8988T (cell line): ENCODE measurements at places on chromosomes 13 and 19.

DNA sequence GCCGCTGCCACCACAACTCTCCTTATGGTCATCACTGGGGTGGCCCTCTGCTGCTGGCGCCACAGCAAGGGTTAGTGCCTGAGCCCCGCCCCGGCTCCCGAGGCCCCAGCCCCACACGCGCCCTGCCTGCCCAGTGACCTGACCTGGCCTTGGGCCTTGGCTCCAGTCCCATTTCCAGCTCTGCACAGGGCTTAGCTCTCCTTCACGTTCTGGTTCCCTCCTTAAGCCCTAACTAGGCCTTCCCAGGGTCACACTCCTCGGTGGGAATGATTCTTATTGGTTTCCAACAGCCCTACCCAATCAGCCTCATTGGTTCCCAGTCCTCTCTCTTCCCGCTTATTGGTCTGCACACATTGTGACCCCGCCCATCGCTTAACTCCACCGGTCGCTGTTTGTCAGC lies 5.8 kb downstream of the KIRREL2 start:
- no peak for DNase-seq

- DNase-seq, result no peak
Measured at GRCh38 chr13:41775251-41775650, 185.7 kb downstream of the VWA8 start.

DNA sequence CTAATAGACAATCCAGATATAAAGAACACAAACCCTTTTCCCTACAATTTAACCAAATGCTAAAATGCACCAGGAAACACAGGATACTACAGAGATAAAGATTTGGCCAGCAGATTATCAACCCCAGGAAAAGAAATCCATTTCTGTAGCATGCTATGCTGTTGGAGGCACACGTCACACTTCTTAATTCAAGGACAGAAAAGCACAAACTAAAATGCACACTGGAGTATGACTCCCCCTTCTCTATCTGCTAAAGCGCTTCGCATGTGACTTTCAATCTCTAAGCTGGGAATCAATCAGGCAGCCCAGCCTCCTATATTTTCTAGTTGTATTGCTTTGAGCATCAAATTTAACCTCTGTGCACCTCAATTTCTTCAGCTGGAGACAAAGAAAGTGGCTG lies 22.2 kb downstream of the ABCC4 start:
- no peak for DNase-seq

GRCh38 chr13:76773448-76774094 lies 112.6 kb downstream of the KCTD12 start:
- DNase-seq, result no peak

- no peak for DNase-seq
Measured at GRCh38 chr19:54252243-54252642, 4.8 kb downstream of the LILRB5 start.

DNA sequence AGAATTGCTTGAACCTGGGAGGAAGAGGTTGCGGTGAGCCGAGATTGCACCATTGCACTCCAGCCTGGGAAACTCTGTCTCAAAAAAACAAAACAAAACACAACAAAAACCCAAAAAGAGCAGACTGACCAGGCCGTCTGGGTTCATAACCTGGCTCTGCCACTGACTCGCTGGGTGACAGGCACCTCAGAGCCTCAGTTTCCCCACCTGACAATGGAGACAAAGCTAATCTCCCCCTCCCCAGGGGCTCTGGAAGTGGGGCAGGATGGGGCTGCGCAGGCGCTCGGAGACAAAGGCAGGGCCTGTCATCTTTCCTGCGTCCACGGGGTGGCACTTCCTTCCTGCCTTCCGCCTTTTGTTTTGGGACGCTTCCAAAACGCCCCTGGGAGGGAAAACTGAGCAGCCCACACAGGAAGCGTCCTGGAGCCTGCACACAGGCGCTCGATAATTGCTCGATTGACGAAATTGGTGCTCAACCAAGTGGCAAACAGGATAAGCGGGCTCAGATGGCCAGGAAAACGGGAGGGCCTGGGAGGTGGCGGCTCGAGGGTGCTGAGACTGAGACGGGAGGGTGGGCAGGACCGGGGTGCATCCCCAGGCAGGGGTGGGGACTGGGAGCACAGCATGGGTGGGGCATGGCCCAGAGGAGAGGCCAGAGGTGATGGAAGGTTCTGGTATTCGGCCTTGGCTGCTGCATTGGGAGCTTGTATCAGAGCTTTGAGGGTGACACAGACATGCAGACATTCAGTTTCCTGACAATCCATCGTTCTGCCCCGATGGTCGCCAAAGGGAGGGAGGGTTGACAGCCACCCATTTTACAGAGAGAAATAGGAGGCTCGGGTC lies 17.8 kb downstream of the SPC24 start:
- DNase-seq, result peak; percentile 37

- no peak for DNase-seq
Measured at GRCh38 chr13:50598338-50598737, 245.2 kb downstream of the DLEU7 start.
